COLO829 (cell line): ENCODE measurements at places on chromosomes 2 and 18.

DNA sequence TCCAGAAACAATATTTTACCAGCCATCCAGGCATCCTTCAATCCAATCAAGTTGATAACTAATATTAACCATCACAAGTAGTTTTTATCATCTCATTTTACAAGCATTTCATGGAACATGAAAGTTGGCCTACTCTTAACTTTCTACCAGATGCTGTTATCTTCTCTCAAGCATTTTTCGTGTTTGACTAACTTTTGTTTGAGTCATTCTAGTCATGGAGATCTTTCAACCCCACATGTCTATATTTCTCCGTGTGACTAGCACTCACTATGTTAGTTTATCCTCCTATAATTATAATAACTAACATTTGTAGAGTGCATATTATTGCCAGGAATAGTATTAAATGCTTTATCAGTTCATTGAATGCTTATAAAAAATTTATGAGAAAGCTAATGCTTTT lies 307.0 kb upstream of the CWC22 start:
- DNase-seq = no peak

DNA sequence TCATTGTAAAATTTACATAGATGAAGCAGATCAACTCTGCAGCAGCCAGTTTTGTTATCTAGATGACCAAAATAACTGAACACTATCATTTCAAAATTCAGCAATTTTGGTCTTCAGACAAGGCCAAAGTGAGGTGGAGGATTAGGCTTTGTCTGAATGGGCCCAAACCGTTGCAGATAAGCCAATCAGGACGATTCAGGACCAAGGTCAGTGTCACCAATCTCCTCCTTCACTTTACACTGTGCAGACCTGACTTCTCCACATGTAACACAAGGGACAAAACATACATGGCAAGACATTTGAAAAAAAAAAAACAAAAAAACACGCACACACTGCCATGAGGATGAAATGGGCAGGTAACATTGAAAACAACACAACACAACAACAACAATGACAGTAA lies 211.2 kb downstream of the NAPG start:
- no peak for DNase-seq

DNA sequence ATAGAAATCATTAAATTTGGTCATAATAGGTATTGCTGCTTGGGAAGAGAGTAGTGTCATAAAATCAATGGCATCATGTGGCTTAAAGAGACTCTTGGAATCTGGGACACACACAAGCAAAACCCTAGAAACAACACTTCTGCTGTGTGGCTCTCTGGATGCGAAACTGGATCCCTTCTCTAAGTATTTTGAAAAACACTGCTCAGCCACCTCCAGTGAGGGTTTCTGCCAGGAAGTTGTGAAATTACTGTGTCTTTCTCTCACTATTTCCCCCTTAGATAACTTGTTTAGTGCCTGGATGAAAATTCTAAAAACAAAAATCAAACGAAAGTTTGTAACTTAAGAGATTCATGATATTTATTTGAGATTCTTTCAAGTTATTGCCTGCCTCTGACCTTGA lies 163.8 kb downstream of the RHBDD1 start:
- DNase-seq = no peak

GRCh38 chr18:79366177-79367094 lies 29.3 kb upstream of the NFATC1 start:
- peak; percentile 85 for DNase-seq

DNA sequence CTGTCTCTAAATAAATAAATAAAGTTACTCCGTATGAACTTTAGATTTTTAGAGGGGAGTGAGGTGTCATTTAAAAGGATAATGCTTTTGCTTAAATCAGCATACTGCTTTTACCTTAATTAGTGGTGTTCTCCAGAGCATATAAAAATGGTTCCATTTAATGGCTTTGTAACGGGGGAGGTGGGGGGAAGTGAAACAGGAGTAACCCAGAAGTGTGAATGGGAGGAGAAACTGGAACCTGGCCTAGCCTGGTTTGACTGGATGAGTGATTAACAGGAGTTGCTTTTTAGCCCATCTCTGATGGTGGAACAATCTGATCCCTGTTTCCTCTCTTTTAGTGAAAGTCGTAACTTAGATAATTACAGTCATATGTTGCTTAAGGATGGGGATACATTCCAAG lies 1.6 kb downstream of the CNDP2 start:
- no peak for DNase-seq

GRCh38 chr18:23523429-23524212 lies 20.3 kb downstream of the RMC1 start:
- no peak for DNase-seq

DNA sequence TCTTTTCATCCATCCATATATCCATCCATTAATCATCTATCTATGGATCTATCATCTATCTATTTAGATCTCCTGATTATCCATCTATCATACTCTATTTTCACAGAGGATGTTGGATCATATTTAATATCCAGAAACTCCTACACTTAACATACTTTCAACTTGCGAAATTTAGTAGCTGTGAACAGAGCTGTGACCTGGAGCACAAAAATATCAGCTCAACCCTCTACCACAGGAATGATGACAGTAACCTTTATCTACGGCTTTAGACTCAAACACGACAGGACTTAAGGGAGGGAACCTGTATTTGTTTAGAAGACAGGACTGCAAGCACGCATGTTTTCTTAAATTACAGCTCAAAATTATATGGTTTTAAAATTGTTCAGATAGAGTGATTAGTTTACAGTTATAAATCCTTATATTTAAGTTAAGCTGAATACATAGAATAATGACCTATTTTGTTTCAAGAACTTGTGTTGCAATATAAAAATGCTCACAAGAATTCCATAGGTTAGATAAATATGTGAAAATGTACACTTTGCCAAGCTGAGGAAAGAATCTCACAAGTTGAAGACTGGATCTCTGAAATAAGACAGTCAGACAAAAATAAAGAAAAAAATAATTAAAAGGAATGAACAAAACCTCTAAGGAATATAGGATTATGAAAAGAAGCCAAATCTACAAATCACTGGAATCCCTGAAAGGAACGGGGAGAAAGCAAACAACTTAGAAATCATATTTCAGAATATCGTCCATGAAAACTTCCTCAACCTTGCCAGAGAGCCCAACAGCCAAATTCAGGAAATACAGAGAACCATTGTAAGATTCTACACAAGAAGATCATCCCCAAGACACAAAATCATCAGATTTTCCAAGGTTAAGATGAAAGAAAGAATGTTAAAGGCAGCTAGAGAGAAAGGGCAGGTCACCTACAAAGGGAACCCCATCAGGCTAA lies 142.0 kb downstream of the COL6A3 start:
- DNase-seq = no peak

- no peak for DNase-seq
Measured at GRCh38 chr2:26608557-26608956, 32.6 kb downstream of the CIB4 start.

GRCh38 chr2:200786423-200786822 lies 25.3 kb upstream of the BZW1 start:
- no peak for DNase-seq

GRCh38 chr2:8552293-8552801 lies 129.5 kb upstream of the ID2 start:
- no peak for DNase-seq

GRCh38 chr2:207269038-207269437 lies 103.3 kb upstream of the KLF7 start:
- DNase-seq = no peak

DNA sequence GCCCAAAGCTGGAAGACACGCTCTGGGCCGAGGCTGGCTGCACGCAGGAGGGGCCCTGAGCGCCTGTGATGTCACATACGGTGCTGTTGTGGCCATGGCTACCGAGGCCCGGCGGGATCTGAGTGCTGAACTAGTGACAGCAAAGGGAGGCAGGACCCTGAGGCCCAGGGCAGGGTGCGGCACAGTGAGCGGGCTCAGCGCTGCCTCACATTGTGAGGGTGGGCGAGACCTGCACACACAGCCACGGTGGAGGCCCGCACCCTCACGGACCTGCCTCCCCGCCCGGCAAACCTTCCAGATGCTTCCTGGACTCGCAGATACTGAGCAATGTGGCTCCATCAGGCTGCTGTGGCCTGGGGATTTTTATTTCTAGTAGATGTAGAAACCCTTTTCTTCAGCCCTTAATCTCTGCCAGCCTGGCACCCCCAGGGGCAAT lies 133.8 kb upstream of the CTDP1 start:
- DNase-seq = no peak

GRCh38 chr2:176584333-176584732 lies 315.1 kb downstream of the MTX2 start:
- peak; percentile 19 for DNase-seq

DNA sequence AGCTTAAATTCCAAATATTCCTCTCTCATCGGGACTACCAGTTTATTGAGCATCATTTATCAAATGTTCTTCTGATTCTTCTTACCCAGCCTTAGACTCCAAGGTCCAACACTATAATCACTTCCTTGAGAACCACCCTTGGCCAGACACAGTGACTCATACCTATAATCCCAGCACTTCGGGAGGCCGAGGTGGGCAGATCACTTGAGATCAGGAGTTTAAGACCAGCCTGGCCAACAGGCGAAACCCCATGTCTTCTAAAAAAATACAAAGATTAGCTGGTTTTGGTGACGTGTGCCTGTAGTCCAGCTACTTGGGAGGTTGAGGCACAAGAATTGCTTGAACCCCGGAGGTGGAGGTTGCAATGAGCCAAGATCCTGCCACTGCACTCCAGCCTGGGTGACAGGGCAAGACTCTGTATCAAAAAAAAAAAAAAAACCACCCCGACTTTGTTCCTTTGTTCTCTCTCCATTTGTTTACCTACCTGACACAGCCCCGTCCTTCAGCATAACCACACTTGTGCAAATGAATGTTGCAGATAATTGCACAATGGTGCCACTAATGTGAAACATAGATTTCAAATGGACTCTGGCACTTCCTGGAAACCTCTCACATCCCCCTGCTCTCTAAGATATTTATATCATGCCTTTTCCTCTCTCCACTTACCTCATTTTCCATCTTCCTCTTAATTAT lies 38.9 kb upstream of the LPIN2 start:
- DNase-seq = no peak

- no peak for DNase-seq
Measured at GRCh38 chr2:46708492-46708891, 207.1 kb downstream of the MCFD2 start.

DNA sequence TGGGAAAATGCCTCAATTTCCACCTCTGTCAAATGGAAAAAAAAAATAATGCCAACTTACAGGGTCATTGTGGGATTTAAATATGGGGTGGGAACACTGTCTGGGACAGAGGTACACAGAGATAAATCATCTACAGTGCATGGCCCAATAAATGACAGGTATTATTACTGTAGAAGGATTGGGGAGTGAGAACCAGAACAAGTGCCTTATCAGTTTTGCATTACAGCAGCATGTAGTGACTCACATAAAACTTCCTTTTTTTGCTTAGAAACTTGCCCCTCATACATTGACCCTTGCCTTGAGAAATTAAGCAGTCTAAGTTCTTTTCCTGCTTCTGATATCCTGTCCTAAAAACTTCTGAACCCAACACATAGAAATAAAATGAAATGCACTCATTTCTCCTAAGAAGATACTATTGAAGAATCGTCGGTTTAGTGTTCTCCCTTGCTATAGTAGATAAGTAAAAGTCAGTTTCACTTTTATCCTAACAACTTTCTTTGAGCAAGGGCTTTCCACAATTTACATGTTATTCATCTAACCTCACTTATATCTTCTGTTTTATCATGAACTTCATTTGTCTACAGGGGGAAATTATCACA lies 121.0 kb upstream of the HAAO start:
- DNase-seq = no peak

DNA sequence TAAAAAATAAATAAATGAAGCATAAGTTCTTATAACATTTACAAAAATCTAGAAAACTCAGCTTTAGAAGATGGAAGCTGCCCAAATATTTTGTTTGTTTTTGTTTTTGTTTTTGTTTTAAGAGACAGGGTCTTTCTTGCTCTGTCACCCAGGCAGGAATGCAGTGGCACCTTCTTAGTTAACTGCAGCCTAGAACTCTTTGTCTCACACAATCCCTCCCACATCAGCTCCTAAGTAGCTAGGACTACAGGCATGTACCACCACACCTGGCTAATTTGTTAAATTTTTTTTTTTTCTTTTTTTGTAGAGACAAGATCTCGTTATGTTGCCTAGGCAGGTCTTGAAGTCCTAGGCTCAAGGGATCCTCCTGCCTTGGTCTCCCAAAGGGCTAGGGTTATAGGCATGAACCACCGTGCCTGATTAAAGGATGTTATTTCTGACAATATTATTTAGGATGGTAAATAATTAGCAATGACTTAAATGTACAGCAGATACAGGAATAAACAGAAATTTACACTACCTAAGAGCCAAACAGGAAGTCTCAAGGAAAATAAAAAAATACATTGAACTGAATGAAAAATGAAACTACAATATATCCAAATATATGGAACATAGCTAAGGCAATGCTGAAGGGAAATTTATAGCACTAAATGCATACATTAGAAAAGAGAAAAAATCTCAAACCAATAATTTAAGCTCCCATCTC lies 17.2 kb downstream of the SESTD1 start:
- DNase-seq = no peak

- no peak for DNase-seq
Measured at GRCh38 chr2:79612999-79613398, 100.1 kb downstream of the CTNNA2 start.

DNA sequence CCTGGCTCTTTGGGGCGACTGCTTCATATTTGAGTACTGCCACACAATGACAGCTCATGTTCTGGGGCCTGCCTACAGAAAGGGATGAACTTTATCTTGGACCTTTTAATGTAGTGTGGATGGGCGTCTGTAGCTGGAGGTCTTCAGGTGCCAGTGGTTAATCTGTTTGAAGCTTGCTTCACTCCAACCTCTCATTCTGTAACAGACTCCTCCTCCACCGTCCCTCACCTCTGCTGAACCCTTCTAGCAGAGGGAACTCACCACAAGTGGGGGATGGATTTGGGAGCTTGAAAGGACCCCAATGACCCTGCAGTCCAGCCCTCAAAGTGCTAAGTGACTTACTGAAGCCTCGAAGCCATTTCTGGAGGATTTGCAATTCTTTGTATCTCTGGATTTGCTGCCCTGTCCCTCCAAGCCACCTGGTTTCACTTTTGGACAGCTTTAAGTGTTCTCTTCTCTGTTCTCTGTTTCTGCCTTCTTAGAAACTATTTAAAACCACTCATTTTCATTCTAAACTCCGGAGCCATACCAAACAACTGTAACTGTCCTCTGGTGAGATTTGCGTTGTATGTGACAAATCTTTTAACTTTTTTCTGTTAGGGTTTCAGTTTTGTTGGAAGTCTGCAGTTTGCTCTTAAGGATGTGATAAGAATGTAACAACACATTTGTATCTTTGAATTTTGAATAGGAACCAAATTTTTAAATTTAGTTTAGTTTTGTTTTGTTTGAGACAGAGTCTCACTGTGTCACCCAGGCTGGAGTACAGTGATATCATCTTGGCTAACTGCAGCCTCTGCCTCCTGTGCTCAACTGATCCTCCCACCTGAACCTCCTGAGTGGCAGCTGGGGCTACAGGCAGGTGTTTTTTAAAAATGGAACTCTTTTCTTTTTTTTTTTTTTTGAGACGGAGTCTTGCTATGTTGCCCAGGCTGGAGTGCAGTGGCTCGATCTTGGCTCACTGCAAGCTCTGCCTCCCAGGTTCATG lies 37.0 kb upstream of the CASP8 start:
- no peak for DNase-seq

GRCh38 chr2:151849413-151850010 lies 21.3 kb upstream of the ARL5A start:
- DNase-seq = no peak
